ENCODE measurements at places on chromosomes 11 and 22. TPM values are rescaled to one million over a fixed set of nuclear protein-coding genes. Genes with fewer than 3 reads are reported as not detected.

Gene RFPL2
- not detected for total RNA-seq

Gene MYO18B
- total RNA-seq: under 0.01 TPM

Gene AMOTL1
- 57.0 TPM for total RNA-seq

Gene C22orf42
- not detected for total RNA-seq

Gene F2
- total RNA-seq: not detected

Gene INPP5J
- 1.0 TPM for total RNA-seq

Gene GGTLC2
- total RNA-seq: not detected

Gene C11orf21
- total RNA-seq: 0.44 TPM

Gene TCN1
- total RNA-seq: not detected

Data from tibial nerve (tissue), 4 donors.